Mononuclear cell (primary cell): ENCODE measurements at places on chromosomes 11 and 22. TPM values are rescaled to one million over a fixed set of nuclear protein-coding genes. Genes with fewer than 3 reads are reported as not detected.

Gene ARHGAP32
- total RNA-seq, result 4.9 TPM

Gene GP1BB
- 36.1 TPM for total RNA-seq

Gene ANO3
- total RNA-seq, result not detected

Gene SCUBE1
- 0.94 TPM for total RNA-seq

Gene GAL3ST3
- total RNA-seq, result not detected

Gene SEPTIN3
- 0.10 TPM for total RNA-seq

Gene NKAPD1
- total RNA-seq, result 20.7 TPM

Gene MPEG1
- total RNA-seq, result 84.1 TPM

Gene C11orf21
- total RNA-seq, result 17.3 TPM

Gene CARD18
- not detected for total RNA-seq

Gene CD3E
- total RNA-seq, result 136 TPM

Gene TRIM48
- total RNA-seq, result not detected

Gene TREH
- total RNA-seq, result not detected

Gene MPPED1
- not detected for total RNA-seq

Gene TYR
- not detected for total RNA-seq

Gene LSP1
- total RNA-seq, result 357 TPM

Gene SCN2B
- not detected for total RNA-seq

Gene DEFB131B
- total RNA-seq, result not detected

Gene SCT
- total RNA-seq, result not detected

Gene OR6T1
- not detected for total RNA-seq

Gene DTX4
- total RNA-seq, result 5.2 TPM

Gene PHOX2A
- not detected for total RNA-seq

Gene PANX3
- total RNA-seq, result not detected

Gene CRYBB3
- not detected for total RNA-seq

Gene SYNGR1
- 6.5 TPM for total RNA-seq

Gene PVALB
- total RNA-seq, result 0.73 TPM

Gene TRIM3
- 12.1 TPM for total RNA-seq

Gene TESMIN
- total RNA-seq, result 1.4 TPM

Gene THAP7
- 58.2 TPM for total RNA-seq

Gene MS4A3
- total RNA-seq, result 0.31 TPM

Gene CRACR2B
- 0.84 TPM for total RNA-seq

Gene PAAF1
- total RNA-seq, result 4.0 TPM

Gene JRKL
- total RNA-seq, result 3.4 TPM

Gene GCAT
- 1.7 TPM for total RNA-seq

Gene SLC37A2
- total RNA-seq, result 3.5 TPM

Gene OR52N4
- 1.0 TPM for total RNA-seq

Gene NRGN
- total RNA-seq, result 58.9 TPM

Gene PDGFD
- total RNA-seq, result 3.4 TPM

Gene ART1
- not detected for total RNA-seq

Gene KCNJ4
- total RNA-seq, result not detected

Gene PKP3
- total RNA-seq, result not detected

Gene HEPN1
- total RNA-seq, result not detected

Gene SLC22A12
- not detected for total RNA-seq

Gene CYB5R3
- 28.1 TPM for total RNA-seq

Gene RIN1
- 4.8 TPM for total RNA-seq

Gene DRAP1
- 65.6 TPM for total RNA-seq

Gene GNB1L
- 1.0 TPM for total RNA-seq

Gene IFITM10
- 4.8 TPM for total RNA-seq

Gene CSF2RB
- total RNA-seq, result 17.4 TPM

Gene MS4A1
- total RNA-seq, result 145 TPM

Gene STK33
- 1.2 TPM for total RNA-seq

Gene NXPE1
- not detected for total RNA-seq

Gene APOBEC3B
- 0.31 TPM for total RNA-seq

Gene SLC22A8
- total RNA-seq, result not detected

Gene CSTPP1
- total RNA-seq, result 5.8 TPM

Gene MMP12
- not detected for total RNA-seq

Gene ZNF70
- total RNA-seq, result 0.52 TPM

Gene MMP10
- 0.31 TPM for total RNA-seq

Gene LDLRAD3
- 3.1 TPM for total RNA-seq

Gene NAV2
- 0.42 TPM for total RNA-seq
